ENCODE measurements at places on chromosomes 1 and 21.

- no peak for DNase-seq
Measured at GRCh38 chr1:66840929-66841328, 39.9 kb upstream of the INSL5 start.

DNA sequence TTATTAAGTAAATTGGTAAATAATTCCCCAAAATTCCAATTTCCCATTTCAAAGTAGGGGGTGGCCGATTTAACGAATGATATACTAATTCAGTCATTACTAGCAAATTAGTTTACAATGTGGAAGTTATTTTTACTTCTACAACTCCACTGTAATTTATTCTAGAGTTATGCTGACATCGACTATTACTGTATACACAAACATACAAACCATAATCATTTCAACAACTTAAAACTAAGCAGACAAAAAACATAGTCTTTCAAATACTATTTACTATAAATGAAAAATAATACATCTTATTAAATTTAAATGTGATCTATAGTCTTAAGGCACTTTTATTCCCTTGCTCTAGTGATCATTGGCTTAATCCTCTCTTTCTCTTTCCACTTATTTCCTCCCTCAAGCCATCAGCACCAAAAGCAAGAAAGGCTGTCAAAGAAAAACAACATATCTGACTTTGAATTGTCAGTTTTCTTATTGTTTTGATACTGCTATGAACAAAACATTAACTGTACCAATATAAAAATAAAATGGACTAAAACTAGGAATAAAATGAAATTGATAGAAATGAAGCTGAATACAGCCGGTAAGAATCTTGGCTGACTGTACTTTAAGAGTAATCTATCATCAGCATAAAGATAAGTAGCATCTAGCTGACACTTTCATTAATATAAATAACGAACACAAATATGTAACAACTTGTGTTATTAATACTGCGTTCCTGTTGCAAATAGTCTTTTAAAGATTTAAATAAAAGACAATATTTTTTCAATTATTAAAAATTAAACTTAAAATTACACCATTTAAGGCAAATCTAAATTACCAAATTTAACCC is 4.1 kb downstream of the CDC42BPA start:
- no peak for DNase-seq

DNA sequence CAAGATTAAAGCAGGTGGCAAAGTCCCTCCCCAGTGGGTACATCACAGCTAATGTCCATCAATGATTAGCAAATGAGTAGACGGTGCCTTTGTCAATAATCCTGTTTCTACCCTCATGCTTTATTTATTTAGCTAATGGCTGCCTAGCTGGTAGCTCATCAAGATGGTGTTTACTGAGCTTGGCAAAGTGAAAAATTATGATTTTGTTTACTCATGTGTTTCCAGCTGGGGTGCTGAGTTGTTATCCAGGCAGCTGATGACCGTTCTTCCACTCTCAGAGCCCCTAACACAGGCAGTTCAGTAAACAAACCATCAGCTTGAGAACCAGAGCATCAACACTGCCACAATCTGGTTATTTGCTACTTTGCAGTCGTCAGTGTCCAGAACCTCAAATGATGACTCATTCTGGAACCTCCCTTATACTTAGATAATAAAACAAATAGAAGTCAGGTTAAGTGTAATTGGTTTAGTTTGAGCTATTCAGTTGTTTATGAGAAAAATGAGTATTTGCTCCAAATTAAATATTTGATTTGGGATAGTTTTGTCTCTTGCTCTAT is 163.9 kb downstream of the ST6GALNAC5 start:
- DNase-seq, result no peak

DNA sequence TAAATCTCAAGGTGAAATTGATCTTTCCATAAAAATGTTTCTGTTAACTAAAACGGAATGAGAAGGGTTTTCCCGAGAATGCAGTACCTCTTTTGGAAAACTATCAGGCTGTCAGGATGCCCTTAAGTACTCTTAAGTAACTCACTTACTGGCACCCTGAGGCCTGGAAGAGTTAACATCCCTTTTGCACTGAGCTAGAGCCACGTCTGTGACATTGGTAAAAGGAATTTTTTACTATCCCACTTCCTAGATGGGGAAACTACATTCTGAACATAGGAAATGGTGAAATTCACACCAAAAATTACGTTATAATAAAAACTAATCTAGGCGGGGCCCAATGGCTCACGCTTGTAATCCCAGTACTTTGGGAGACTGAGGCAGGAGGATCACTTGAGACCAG is 39.7 kb upstream of the MAP10 start:
- no peak for DNase-seq

- no peak for DNase-seq
Measured at GRCh38 chr1:234748066-234748465, 138.1 kb upstream of the IRF2BP2 start.

- no peak for DNase-seq
Measured at GRCh38 chr1:229769006-229769405, 143.0 kb downstream of the URB2 start.

- peak; percentile 53 for DNase-seq
Measured at GRCh38 chr21:25457411-25457810, 149.9 kb downstream of the MRPL39 start.

DNA sequence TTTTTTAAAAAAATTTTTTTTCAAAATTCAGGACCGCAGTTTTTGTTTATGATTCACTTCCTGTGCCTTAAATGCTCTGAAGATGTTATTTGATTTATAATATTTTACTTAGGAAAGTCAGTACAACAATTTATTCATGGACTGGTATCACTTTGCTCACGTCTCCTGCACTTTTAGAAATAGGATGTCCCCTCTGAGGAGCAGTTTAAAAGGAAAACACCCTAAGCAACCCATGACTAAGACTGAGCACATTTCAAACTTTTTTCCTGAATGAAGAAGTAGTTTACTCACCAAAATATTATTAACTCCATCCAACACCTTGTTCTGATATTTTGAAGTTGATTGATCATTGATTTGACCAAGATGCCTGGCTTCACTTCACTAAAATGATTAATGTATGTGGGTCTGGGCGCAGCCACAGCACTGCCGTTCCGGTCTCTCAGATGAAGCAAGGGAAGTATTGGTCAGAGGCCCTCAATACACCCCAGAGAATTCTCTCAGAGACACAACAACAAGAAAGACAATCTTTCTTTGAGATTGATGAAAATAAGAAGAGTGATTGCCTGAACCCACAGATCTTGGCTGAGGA is 223.9 kb downstream of the TGFB2 start:
- no peak for DNase-seq

Data from GM10248 (cell line).